ENCODE measurements at places on chromosomes 7 and 10. TPM values are rescaled to one million over a fixed set of nuclear protein-coding genes. Genes with fewer than 3 reads are reported as not detected.

DNA sequence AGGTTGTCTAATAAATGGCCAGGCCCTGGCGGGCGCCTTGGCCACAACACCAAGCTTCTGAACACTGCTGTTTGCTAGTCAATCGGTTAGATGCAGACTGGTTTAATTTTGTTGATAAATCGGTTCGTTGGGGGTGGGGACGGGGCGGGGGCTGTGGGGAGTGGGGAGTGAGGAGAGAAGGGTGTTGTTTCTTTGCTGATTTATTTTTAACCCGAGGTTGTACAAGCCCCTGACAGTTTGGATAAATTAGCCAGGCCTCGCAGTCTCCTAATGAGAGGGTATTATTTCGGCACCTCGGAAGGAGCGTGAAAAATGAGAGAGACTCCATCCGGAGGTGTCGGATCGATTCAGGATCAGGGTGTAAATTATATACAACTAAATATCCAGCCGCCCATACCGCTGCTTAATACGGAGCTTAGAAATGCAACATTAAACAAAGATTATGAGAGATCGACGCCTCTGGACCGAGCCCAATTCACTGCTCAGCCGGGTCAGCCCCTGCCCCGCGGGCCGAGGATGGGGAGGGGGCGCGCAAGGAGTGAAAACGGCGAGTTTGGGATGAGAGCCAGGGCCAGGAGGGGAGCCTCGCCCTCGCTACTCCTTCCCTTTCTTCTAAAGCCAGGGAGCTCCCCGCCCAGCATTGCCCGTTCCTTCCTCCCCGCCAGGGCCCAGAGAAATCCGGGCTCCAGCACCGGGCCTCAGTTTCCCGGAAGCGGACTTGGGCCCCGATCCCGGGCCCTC, 8.0 kb downstream of the UNCX start:
- no peak for DNase-seq

- no peak for DNase-seq
Observed at GRCh38 chr7:73726083-73726466, 6.6 kb upstream of the STX1A start.

DNA sequence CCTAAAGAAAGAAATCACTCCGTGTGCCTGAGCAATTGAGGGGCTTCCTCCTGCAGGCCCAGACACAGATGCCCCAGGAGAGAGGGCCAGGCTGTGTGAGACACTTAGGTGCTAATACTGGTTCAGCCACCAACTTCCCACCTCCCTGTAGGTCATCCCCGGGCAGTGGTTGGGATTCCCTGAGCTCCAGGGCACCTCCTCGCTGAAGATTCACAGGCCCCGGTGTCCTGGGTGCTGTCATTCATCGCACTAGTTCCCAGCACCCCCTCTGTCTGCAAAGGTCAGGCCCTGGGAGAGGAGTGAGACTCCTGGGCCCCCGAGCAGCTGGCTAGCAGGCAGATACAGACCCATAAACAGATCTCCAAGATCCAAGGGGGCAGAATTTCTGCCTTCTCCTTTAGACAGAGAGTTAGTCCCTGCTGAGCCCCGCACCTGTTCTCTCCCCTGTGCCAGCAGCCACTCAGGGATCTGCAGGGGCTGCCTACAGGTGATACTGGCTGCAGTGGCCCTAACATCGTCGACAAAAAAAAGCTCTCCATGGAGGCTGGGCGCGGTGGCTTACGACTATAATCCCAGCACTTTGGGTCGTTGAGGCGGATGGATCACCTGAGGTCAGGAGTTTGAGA, 38.2 kb upstream of the GTF2I start:
- DNase-seq = no peak

DNA sequence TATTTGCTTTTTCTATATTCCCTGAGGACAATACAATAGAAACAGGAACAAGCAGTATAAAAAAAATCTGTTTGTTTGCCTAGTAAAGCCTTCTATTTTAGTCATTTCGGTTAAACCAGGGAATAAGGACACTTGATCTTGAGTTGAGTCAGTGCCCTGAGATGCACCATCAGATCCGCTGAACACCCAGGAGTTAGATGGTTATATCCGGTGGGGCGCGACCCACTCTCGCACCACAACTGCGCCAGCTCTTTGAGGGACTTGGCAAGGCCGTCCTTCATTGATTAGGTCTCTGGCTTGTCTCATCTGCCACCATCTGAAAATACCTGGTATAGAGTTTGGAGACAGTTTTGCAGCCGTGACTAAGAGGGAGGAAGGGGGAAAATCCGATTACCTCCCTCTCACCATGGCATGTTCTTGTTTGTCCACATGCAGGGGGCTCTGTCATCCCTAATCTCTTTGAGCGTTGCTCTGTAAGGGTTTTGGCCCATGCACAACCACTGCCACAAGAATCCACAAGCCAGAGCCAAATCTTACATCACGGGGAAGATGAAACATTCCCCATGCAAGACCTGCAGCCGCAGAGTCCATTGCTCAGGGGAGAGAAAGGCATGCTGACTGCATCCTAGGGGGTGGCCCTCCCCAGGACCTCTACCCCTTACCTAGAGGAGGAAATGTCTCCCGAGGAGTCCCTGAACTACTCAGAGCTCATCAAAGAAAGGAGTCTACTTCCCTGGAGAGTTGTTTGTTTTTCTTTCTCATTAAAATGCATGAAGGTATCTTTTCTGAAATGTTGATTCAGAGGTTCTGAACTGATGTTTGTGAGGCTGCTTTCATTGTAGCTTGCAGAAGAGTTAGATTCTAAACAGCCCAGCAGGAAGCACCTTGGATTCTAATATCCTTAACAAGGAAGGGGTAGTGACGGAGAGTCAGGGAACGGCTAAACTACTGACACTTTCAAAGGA, 101.6 kb upstream of the FAM171A1 start:
- no peak for DNase-seq

DNA sequence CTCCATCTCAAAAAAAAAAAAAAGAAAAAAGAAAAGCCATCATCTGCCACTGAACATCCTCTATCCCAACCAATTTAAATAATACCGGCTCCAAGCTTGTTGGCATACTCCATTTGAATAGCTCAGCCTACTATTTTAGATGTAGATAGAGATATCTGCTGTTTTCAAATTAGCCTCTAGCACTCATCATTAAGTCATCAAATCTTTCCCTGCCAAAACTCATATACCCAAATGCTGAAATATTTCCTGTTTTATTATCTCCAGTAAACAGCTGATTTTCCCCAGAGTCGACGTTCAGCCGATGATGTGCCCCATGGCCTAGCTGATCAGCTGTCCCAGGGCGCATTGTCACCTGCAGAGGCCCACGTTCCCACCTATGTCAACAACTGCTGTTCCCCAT, 34.5 kb upstream of the FRMD4A start:
- no peak for DNase-seq

GRCh38 chr10:12729885-12730284, 271.6 kb downstream of the CCDC3 start:
- no peak for DNase-seq

DNA sequence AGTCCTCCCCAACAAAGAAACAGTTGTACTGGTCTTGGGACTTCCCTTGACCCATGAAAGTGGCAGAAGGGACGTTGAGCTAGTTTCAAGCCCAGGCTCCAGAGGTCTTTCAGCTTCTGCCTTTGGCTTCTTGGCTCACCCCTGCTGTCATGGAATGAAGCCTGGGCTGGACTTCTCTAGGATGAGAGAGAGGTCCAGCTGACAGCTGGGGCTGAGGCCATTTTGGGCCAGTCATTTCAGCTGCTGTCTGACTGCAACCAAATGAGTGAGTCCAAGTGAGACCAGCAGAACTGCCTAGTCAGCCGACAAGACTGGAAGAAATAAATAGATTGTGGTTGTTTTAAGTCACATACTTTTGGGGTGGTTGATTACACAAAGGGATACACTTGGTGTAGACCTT, 76.6 kb downstream of the TMEM178B start:
- DNase-seq = no peak

DNA sequence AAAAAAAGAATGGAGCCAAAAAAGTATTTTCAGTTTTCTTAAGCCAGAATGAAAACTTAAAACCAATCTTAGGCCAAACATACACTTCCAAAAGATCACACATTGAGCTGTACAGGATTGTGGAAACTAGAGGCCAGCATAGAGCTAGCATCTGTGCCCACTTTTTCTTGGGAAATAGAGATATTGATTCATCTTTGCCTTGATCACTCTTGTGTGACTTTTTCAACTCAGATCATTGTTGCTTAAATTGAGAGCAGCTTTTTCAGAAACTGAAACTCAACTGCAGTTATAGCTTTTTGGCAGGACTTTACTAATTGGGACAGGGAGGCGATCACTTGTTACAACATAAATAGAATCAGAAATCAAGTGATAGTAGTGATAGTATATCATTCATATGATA, 132.2 kb downstream of the PRKG1 start:
- DNase-seq = no peak

GRCh38 chr10:3407208-3407607, 234.6 kb upstream of the PITRM1 start:
- DNase-seq = no peak

DNA sequence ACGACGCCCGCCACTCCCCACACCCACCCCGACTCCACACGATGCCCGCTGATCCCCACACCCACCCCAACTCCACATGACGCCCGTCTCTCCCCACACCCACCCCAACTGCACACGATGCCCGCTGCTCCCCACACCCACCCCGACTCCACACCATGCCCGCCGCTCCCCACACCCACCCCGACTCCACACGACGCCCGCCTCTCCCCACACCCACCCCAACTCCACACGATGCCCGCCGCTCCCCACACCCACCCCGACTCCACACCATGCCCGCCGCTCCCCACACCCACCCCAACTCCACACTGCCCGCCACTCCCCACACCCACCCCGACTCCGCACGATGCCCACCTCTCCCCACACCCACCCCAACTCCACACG, 317.0 kb downstream of the DNAJB6 start:
- no peak for DNase-seq

GRCh38 chr10:14291296-14291695, 39.4 kb downstream of the FRMD4A start:
- DNase-seq = no peak

DNA sequence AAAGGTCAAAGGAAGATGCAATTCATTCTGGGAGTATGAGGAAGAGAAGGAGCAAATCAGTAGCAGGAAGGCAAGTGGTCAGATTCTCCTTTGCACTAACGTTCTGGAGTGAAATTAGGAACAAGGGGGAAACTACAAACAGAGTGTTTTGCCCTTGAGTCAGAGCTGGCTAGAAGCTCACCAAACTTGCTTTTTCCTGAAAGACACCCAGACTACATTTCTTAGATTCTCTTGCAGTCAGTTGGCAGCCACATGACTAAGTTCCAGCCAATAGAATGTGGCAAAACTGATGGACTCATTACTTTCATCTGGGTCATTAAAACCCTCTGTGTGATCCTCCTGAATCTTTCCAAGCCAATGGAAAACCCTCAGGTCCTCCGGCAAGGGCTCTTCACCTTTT, 18.6 kb upstream of the DLX5 start:
- no peak for DNase-seq

Gene EXOC4
- total RNA-seq = 38.4 TPM

Gene COL28A1
- 2.7 TPM for total RNA-seq

Gene VIPR2
- total RNA-seq = 21.3 TPM

Gene DRGX
- not detected for total RNA-seq
